Epithelial cell of proximal tubule (primary cell): ENCODE measurements at places on chromosomes 6 and 20. TPM values are rescaled to one million over a fixed set of nuclear protein-coding genes. Genes with fewer than 3 reads are reported as not detected.

Gene POM121L2
- not detected in 2 replicates for total RNA-seq

DNA sequence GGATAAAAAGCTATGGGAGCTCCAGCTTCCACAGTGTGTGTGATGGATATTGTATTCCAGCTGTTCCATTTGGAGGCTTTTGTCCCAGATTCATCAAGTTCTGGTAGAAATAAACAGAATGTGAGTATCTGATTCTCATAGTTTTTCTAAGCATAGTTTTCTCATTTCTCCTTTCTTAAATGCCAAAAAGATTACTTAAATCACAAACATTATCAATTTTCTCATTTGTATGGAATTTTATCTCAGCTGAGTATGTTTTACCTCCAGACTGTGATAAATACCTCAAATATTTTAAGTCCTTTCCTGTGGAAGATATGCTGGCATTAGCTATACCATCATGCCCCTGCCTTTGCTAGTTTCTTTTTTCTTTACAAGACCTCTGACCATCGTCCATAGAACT is 767.3 kb downstream of the TFAP2A start:
- DNase-seq: no peak

- no peak for DNase-seq
Observed at GRCh38 chr6:22008248-22008836, 288.5 kb downstream of the PRL start.

GRCh38 chr20:19588732-19589131 is 169.3 kb upstream of the RIN2 start:
- DNase-seq: no peak
